ENCODE measurements at places on chromosomes 13 and 19.

DNA sequence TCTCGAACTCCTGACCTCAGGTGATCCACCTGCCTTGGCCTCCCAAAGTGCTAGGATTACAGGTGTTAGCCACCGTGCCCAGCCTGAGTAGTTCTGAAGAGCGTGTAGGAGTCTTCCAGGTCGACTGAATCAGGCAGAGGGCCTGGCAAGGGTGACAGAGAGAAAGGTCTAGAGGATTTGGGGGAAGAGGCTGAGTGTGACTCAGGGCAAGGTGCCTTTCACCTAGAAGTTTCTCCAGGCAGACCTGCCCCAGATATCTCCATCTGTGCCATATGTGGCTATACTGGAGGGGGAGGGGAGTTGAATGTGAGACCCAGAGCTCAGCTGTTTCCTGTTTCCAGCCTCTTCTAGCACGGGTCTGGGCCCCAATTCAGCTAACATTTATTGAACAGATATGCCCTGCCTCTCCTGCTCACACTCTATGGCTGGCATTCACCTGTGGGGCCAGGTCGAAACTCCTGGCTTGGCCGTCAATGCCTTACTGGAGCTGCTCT, 1.3 kb downstream of the CCDC159 start:
- no peak for DNase-seq

- DNase-seq: no peak
Observed at GRCh38 chr13:29484236-29484635, 111.3 kb downstream of the SLC7A1 start.

GRCh38 chr19:2793577-2793976, 8.3 kb downstream of the THOP1 start:
- DNase-seq: no peak

DNA sequence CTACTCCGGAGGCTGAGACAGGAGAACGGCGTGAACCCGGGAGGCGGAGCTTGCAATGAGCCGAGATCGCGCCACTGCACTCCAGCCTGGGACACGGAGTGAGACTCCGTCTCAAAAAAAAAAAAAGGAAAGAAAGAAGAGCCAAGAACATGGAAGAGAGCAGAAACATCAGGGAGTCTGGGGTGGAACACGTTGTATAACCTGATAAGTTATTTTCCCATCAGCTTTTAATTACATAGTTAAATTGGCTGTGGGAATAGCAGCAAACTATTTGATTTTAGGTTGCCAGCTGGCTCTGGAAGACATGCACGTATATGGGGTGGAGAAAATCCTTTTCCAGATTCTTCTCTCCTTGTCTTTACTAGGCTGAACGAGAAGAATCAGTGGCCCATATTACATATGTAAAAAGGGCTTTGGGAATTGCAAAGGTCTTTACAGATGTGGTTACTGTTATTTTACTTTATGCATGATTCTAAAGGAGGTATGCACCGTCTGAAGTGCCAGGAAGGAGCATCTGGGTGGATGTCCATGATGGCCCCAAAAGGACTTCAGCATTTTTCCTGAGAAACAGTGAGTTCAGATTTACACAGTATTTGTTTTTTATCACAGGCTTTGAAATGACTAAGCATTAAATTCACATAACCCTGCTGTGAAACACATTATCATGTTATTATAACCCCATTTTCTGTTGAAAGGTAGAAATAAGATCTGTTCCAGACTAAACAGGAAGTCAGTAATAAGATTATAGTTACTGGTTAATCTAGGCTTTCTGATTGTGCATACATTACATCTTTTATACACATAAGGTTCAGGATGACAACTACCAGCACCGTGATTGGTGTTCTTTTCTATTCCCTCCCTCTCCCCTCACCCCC, 4.6 kb upstream of the NAA16 start:
- peak; percentile 63 for DNase-seq

DNA sequence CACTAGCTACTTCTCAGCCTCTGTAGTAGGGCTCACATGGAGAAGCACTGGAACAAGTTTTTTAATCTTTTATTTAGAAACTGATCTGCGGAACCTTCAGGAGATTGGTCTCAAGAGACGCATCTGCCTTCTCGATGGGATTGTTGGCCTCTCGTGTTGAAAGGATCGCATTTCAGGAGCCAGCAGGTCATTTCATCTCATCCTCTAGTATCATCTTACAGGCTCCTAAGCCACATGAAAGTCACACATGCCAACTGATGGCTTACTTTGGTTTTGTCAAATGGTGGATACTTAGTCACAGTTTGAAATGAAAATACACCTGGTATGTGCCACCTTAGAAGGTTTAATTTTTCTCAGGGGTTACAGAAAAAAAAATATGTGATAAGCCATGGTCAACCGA, 1703.6 kb downstream of the EFNB2 start:
- no peak for DNase-seq

DNA sequence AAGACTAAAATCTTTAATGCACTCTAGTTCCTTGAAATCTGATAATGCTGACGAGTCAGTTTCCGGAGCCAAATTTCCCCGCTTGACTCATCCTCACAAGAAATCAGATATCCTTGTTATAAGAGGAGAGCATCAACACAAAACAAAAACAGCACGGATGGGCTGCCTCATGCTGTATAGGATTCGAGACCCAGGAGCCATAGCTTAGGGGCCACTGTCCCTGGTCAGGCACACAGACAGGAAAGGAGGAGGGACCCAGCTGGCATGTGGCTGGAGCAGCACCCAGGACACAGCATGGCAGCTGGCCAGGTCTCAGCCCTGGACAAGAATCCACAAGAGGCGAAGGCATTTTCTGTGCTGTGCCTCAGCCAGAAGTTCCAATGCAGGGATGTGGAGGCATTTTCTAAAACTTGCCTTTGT, 110.2 kb upstream of the SPATA13 start:
- peak; percentile 71 for DNase-seq

DNA sequence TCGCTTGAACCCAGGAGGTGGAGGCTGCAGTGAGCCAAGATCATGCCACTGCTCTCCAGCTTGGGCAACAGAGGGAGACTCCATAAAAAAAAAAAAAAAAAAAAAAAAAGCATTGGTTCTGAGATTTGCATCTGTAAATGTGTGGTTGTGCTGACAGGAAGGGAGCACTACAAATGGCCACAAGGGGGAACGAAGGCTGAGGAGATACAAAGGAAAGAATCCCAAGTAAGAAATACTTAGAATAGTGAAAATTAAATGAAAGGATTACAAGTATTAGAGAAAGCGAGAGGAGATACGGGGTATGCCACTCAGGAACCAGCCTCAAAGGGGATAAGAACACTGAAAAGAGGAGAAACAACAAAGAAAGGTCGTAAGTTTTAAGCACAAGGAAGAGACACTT, 284.9 kb downstream of the KLF12 start:
- peak; percentile 57 for DNase-seq

DNA sequence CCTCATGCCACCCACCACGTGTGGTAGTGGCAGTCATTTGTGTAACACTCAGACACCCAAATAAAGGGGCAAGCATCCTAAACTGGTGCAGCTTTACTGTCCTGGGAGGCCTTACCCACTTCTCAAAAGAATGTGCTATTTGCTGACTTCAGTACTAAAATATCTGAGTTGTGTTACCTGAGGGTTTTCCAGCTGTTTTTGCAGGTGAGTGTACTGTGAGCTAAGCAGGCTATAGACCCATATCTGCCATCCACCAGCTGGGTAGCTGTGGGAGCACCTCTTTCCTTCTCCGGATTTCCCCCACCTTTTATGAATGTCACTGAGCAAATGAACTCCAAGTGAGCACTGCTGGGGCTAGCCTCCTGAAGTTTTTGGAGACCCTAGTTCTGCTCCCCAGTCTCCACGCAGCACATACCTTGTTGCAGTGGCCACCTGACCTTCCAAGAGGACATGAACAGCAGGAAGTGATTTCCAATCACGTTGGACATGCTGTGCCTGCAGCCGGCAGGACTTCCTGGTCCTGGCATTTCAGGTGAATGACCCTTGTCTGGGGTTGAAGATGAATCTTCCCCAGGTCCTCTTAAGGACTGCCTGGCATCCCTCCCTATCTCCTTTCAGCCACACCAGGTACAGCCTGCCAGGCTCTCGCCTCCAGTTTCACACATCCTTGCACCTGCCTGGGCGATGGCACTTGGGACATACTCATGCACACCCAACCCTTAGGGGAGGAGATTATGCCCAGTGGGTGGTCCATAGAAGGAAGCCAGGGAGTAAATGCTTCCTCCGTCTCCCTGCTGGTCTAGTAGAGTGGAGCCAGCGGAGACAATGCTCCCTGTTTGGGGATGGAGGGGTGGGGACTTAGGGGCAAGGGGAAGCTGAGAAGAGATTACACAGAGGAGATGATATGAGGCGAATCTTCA, 109.5 kb upstream of the SPATA13 start:
- DNase-seq: no peak

DNA sequence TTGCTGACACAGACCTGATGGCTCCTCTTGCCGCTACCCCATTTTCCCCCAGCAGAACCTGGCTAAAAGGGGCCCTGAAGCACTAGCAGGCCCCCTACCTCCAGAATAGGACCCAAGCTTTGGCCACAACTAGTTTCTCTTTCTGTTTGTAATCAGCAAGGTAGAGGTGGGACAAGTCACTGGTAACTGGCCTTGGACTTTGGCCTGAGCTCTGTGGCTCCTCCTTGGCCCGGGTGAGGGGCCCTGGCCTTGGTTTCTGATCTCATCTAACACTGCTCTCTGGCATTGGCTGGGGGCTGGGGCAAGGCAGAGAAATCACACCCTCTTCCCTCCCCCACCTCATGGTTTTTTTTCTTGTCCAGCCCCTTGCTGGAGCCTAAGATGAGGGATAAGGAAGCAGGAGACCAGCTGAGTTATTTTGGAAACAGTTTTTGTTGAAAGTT, 2.1 kb downstream of the CALM3 start:
- DNase-seq: no peak

DNA sequence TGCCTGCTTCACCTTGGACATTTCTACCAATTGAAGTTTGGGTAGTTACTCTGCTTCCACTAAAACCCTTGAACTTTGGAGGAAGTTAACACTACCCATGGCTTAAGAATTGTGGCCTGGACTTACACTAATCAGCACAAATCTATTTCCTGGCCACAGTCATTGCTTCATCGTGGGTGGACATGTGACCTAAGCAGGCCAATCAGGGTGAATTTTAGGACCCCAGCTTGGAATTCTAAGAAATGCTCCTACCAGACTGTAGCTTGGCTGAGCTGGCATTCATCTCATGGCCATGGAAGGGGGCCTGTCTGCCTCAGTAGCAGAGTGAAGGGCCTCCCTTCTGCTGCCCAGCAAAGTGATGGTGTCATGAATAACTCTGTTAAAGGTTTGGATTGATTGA, 58.3 kb upstream of the SLC15A1 start:
- no peak for DNase-seq

DNA sequence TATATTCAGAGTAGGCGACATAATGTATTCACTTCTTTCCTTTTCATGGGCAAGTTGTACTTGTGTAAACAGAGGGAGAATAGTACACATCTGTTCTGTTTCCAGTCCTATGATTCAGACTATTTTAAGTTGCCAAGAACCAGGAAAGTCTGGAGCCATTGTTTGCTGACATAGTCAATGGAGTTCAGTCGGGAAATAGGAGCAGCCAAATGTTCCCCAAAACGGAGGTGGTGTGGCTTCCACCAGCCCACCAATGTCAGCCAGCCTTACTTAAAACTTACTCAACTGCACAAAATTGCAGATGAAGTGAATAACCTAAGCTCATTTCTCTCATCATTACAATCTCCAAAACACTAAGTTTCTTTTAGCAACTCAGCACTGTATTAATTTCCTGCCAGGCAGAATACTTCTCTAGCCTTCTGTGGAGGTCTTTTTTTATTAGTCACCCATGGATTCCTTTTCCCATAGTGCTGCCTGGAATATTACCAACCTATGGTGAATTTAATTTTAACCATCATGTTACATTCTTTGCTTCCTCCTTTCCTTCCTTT, 22.3 kb upstream of the CSNK1A1L start:
- DNase-seq: peak; percentile 95

- DNase-seq: no peak
Observed at GRCh38 chr13:50310734-50311133, 295.5 kb downstream of the KCNRG start.

DNA sequence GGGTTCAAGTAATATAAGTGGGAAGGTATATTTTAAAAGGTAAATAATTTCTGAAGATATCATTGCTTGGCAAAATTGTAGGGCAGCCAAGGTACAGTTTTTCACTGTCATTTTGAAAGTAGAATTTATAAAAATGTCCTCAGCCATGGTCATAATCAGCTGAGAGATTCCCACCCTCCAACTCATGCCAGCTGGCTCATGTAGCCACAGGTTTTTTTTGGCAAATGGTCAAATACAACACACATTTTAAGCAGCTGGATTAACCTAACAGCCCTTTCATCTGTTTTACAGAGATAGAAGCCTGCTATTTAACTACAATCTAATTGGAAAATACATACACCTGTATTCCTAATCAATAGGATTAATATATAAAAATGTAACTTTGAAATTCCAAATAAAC, 619.2 kb upstream of the SGCG start:
- DNase-seq: no peak

DNA sequence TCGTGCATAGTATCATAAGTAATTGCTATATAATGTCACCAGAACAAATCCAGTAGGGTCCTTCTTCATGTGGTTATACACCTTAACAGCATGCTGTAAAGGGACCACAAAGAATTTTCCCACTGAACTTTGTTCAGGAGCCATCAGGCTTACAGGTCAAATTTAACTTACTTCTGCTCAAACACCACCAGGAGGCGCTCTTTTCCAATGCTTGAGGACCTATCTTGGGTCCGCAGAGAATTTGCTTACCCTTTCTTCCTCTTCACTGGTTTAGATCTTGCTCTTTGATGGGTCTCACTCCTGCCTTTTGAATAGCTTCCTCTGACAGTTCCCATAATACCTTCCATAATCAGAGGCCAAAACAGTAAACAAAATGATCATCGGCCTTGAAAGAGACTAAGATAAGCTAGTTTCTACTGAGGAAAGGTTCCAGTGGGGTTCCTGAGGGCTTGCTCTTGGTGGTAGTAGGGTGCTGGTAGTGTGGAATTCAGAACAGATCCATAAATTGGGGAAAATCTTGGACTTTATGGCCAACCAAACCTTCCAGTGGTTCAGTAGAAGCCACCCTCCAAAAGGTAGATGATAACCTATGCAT, 37.4 kb downstream of the SCGB2B2 start:
- peak; percentile 32 for DNase-seq

DNA sequence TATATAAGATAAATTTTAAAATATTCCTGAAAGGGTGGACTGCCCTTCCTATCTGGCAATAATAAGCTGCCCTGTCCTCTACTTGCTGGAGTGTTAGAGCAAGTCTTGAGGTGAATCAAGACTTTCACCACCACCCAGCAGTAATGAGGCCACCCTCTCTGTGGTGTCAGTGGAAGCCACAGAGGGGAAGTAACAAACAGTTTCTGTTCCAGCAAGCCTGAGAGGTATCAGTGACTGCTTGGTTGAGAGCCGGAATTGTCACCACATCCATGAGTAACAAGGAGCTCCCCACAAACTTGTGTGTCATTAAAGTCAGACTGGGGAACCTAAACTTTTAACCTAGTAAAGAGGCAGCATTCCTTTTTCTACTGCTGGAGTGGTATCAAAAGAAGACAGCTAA, 532.7 kb upstream of the SPRY2 start:
- DNase-seq: no peak

- peak; percentile 92 for DNase-seq
Observed at GRCh38 chr13:30872685-30873461, 33.2 kb upstream of the MEDAG start.

GRCh38 chr13:74190999-74191398, 56.8 kb upstream of the KLF12 start:
- no peak for DNase-seq
